ENCODE measurements at places on chromosomes 1 and 21.
A peak's percentile ranks its signal among the peaks of the same experiment; 100 is the strongest.

DNA sequence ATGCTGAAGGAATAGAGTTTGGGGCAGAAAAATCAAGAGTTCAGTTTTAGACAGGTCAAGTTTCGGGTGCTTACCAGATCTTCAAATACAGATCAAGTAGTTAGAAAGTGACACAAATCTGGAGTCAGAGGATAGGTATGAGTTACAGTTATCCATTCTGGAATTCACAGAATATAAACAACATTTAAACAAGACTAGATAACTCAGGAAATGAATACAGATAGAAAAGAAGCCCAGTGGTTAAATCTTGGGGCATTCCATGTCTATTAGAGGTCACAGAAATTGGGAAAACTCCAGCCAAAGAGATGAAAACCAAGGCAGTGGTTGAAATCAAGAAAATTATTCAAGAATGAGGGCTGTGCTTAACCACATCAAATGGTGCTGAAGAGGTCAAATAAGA is 187.0 kb upstream of the HP1BP3 start:
- DNase-seq = no peak

DNA sequence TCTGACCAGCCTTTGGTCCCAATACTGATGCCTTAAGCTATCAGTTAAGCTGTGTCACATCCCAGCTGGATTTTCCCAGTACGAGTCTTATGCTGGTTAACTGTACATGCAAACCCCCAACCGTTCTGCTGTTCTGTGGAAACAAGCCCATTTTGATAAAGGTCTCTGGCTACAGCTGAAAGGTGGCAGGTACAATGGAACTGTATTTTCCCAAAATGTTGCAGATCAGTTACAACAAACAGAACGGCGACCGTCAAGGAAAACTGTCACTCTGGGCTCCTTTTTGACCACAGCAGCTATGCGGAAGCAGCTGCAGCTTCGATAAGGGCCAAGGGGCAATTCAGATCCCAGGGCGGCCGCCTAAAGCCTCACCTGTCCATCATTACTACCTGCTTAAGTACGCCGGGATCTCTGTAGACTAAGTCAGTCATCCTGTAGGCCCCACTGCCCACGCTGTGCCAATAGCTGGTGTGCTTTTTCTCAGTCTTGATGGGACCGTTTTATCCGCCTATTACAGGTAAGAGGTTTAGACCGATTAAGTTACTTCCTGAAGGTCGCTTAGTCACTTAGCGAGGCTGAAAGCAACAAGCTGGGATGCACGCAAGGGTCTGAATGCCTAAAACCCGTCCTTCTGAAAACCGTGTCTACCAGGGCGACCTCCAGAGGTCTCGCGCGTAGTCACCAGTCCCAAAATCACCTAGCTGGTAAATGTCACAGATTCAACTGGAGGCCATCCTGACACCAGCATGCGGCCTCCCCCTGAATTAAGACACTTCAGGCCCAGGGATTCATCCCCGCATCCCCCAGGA is 11.1 kb upstream of the RAB42 start:
- DNase-seq = peak; percentile 14

DNA sequence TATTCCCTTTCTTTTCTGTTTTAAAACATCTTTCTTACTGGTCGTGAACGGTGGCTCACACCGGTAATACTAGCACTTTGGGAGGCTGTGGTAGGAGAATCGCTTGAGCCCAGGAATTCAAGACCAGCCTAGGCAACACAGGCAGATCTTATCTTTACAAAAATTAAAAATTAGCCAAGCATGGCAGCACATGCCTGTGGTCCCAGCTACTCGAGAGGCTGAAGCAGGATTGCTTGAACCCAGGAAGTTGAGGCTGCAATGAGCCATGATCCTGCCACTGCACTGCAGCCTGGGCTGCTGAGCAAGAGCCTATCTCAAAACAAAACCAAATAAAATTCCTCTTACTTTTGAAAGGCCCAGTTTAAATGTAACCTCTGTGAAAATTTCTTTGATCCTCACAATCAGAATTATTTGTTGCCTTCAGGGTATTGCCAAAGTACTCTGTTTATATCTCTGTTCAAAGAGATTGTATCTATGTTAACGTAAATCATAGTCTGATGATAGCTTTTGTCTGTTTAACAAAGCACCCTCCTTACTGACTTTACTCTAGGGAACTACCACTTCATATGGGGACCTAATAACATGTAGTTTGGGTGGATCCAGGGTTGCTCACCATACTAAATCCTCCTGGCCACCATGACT is 71.6 kb downstream of the RERE start:
- DNase-seq = no peak

GRCh38 chr1:151988405-151988923 is 5.2 kb downstream of the S100A10 start:
- no peak for DNase-seq

DNA sequence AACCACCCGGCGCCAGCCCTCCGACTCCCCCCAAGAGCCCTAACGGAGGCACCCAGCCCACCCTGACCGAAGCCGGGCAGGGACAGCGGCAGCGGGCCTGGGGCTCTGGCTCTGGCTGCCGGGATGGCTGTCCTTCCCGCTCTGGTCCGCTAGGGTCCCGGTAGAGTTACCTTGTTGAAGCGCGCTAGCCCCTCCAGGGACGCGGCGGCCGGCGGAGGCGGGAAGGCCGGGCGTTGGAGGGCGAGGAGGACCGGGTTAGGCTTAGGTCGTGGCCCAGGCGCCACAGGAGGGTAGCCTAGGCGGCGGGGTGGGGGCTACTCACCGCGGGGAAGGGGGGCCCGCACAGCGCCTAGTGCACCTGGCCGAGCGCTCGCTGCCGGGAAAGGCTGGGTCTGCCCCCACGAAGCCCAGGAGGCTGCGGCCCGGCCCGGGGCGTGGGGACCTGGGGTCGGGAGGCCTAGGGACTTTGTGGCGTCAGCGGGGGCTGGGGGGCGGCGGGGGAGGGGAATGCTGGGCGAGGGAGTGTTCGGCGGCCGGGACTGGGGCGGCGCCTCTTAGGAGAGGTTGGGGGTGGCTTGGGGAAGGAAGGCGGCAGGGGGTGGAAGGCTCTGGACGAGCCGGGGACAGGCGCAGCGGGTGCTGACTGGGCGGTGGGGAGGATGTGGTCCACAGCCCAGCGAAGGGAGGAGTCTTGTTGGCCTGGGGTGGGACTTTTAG is at the start of gene TRIM17:
TSS of gene TRIM17 (minus strand) at position 645 of the 717 bp plus-strand sequence. CDS start 1,789 bp downstream, outside the sequence.
- no peak for DNase-seq

DNA sequence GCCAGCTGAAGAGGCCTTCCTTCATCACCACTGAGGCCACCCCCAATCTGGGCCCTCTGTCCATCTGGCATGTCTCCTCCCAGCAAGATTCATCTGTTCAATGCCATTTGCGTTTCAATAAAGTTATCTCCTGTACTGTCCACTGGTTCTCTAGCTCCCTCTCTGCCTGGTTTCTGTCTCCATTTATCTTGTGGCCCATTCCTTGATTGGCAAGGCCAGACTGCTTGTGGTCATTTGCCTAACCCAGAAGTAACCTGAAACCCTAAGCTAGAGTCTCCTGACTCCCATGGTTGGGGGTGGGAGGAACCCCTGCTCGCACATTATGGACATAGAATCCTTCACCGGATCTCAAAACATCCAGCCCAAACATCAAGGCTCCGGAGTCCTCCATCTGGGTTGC is 2.1 kb upstream of the IPO9 start:
- DNase-seq = no peak

GRCh38 chr1:20381045-20381641 is 90.5 kb downstream of the VWA5B1 start:
- no peak for DNase-seq

DNA sequence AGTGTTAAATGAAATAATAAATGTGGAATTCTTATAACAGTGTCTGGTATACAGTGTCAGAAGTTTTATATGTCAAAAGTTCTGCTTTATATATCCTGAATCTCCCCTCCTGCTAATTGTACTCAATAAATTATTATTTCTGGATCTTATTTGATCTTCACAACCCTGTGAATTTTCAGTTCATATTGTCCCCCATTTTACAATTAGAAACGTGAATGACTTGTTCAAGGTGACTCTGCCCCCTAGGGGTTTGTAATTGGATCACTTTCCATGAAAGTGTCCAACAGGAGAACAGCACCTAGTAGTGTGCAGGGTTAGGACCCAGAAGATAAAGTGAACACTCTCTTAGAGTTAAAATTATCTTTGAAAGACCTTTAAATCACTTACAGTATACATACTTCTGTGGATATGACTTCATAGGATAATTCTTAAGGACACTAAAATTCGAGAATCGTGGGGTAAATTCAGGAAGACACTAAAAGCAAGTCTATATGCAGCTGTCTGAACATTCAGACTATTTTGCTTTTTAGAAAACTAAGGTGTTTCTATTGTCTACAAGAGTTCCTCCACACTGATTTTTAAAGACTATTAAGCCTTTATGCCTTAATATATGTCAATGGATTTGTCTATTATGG is 4.5 kb upstream of the DDR2 start:
- no peak for DNase-seq

Measured in midbrain (tissue), 1 donor.